Neural progenitor cell (in vitro differentiated cells): ENCODE measurements at places on chromosomes 5 and 9.

DNA sequence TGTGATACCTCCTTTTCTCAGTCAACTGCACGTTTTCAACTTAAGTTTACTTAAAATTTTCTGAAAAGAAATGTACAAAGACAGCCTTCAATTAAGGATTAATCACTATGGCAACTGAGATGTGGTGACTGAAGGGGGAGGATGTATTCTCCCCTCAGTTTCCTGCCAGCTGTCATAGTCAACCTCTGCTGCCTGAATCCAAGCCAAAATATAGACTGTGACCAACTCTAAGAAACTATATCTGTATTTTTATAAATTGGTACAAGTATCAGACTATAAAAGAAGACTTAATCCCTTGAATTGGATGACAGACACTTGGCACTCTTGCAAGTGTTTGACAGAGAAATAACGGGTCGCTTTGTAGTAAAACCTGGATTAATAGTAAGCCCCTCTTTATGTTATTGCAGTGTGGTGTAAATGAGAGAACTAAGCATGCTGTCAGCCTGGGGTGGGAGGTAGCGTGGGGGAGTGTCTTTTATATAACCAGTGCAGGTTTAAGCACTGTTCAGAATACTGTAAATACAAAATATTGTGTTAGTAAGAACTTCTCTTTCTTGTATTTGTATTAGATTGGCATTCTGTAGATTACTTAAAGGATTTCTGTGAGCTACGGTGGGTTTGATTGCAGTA lies 106.4 kb downstream of the ERCC6L2 start:
- DNase-seq = peak; percentile 80

DNA sequence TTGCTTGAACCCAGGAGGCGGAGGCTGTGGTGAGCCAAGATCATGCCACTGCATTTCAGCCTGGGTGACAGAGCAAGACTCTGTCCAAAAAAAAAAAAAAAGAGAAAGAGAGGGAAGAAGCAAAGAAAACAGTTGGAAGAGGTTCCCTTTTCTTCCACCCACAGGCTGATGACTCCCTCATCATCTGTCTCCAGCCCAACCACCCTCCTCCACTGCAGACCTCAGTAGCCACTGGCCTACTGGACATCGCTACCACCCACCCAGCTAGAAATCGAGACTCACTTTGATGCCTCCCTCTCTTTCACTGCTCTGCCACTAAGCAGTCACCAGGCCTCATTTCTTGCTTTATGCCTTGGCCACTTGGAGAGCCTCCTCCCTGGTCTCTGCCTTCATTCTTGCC lies 71.2 kb downstream of the NIPSNAP3B start:
- no peak for DNase-seq

- DNase-seq = no peak
These were observed 73.3 kb downstream of the INSL6 start for GRCh38 chr9:5112109-5112592.

- DNase-seq = peak; percentile 37
These were observed 25.6 kb downstream of the STC2 start for GRCh38 chr5:173302546-173303155.

- DNase-seq = no peak
These were observed 280.2 kb downstream of the CDH12 start for GRCh38 chr5:22572941-22573340.

- no peak for DNase-seq
These were observed 15.8 kb upstream of the FABP6 start for GRCh38 chr5:160213537-160213936.

DNA sequence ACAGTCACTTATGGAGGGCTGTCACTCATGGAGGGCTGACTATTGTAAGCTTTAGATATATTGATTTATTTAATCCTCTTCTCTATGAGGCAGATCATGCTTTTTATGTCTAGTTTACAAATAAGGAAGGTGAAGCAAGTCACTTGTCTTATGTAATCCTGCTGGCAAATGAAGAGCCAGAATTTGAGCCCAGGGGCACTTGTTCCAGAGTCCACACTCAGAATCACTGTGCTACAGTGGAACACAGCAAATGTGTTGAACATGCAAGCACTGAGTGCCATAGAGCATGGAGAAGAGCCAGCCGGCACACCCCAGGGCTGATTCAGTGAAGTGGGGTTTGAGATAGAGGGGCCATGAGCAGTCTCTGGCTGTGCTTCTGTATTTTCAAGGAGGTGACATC lies 326.6 kb downstream of the MARCHF11 start:
- no peak for DNase-seq

- DNase-seq = no peak
These were observed 32.5 kb downstream of the GLT6D1 start for GRCh38 chr9:135606885-135607259.

GRCh38 chr9:98330831-98331230 lies 75.4 kb upstream of the TBC1D2 start:
- DNase-seq = no peak

GRCh38 chr9:113644321-113644720 lies 180.8 kb downstream of the RGS3 start:
- DNase-seq = no peak

GRCh38 chr5:167653645-167654106 lies 637.8 kb upstream of the WWC1 start:
- no peak for DNase-seq

DNA sequence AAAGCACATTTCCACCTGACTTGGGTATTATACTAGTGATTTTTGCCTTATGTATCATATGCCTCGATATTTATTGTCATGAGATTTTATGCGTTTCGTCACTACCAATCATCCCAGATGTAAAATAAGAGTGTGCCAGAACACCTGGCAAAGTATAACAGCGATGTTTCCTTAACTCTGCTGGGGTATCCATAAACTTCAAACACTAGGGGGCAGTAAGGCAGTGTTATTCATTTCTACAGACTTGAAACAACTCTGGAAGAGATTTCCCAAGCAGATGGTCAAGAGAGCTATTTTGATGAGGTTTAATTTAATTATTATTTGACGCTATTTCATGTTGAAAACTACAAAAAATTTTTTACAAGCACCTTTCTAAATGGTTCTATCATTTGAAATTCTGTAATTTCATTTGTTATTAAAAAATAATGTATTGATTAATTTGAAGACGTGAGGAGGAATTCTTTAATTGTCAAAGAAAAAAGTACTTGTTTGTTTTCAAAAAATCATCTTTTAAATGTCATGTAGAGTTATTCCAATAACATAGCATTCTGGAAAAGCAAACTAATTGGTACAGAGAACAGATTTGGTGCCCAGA lies 388.5 kb upstream of the CTNND2 start:
- peak; percentile 70 for DNase-seq

DNA sequence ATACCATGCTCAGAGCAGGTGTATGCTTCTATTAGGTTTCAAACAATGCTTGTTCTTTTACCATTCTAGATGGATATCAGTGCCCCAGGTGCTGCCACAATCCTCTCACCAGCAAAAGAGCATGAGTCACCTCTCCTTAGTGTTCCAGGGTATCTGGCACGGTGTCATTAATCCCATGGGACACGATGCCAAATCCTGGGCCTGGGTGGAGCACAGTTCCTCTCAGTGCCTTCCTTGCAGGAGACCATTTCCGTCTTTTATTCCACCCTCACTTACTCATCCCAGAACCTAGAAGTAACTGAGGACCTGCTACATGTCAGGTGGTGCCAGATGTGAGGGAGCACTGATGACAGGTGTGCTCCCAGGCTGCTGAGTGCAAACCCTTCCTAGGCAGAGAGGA lies 1.3 kb upstream of the OR13J1 start:
- DNase-seq = no peak

DNA sequence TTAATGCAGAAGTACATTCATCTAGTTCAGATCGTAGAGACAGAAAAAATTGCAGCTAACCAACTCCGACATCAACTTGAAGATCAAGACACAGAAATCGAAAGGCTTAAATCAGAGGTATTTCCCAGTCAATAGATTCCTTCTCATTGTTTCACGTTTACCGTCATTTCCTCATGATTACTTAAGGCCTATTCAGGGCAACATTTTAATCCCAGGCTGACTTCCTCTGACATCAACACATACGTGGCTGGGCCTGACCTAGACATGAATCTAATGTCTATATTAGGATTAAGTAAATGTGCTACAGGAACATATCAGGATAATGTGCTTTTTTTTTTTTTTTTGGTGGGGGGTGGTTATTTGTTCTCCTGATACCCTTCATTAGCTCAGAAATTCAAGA lies 107.9 kb downstream of the RASGRF2 start:
- DNase-seq = no peak

- DNase-seq = no peak
These were observed 7.8 kb downstream of the ECSCR start for GRCh38 chr5:139454568-139455290.

DNA sequence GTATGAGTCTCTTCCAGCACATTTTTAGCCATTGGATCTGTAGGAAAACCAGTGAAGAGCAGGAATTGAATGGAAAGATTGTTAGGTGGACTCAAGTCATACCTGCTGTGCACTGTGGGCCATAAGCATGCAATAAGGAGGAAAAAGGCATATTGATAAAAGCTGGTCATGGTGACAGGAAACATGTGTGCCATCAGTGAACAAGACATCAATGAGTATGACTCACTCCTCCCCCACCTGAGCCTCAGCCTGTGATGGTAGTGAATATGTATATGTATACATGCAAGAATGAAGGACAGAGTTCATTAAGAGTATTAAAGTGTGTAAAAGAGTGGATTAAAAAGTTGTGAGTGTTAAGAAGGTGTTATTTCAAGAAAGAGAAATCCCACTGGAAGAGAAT lies 164.5 kb downstream of the TMEM38B start:
- DNase-seq = no peak

DNA sequence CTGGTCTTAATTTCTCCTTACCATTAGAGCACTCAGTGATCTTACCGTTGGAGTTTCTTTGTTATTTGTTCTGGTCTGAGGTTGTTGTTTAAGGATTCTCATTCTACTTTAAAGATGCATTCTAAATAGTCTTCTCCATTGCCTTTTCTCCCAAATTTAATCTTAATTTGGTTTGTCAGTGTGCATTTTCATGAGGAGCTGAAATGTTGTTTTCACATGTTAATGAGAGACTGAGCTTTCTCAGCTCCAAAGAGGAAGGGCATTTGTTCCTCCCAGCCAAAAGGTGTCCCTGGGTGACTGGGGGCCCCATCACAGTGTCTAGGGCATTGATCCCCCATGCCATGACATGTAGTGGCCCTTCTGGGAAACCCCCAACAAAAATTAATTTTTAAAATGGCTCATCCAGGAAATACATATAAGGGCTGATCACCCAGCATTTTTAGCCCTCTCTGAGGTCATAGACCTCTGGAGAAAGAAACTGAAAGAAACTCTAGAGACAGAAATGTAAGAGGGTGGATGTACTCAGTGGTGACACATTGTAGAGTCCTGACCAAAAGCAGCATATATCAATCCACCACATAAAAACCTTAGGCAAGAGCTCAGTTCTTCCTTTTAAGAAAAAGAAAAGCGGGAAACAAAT lies 240.4 kb upstream of the RAI14 start:
- DNase-seq = no peak

DNA sequence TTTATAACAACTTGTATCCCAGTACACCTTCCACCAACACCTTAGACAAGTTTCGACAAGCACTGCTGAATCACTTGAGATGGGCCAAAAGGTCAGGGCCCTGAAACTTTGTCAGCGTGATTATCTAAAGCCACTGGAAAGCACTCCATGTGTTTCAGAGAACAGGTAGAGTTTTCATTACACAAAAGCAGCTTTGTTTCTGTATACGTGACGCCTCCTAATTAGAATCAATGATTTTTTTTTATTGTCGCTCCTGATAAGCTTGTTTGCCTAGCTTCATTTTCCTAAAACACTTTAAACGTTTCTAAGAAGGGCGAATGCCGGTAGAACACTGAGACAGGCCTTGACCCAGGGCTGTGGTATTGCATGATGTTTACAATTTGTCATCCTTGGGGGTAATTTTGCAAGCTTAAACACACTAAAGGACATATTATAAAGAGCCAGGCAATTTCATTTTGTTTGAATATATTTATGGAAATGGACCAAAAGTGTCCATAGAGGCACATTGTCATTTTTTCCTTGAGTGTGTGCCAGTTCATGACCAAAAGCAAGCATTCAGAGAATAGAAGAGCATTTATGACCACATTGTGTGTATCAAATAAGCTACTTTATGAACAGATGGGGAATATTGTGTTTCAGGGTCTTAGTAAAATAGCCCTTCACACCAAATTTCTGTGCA lies 193.6 kb downstream of the GLIS3 start:
- no peak for DNase-seq

- DNase-seq = no peak
These were observed 484.1 kb upstream of the SEMA6A start for GRCh38 chr5:117058740-117059139.

- DNase-seq = no peak
These were observed 110.9 kb downstream of the ESM1 start for GRCh38 chr5:54874337-54875021.

GRCh38 chr9:113844466-113844865 lies 31.6 kb upstream of the ZNF618 start:
- no peak for DNase-seq

DNA sequence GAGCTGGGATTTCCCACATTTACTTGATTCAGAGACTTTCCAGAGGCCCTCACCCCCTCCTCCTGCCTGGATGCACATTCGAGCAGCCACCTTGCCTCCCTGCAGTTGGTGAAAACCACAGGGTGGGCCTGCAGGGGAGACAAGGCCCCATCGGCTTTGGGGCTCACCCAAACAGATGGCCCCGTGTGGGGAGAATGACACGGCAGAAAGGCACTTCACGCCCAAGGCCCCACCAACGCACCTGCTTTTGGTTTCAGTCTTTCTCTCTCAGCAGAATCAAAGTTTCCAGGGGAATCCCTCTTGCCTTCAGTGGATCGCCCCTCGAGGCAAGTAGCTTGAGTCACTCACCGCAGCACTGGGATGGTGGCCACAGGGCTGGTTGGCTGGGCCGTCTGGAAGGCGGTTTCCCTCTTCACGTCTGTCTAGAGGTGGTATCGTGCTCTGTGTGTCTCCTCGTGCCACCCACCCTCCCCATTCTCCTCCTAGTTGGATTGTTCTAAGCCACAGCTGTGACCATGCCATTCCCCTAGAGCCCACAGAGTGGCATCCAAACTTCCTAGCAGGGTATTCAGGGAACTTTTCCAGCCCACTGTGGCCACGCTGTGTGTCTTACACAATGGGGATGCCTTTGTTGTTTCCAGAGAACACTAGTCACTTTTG lies 31.8 kb downstream of the SEC61B start:
- peak; percentile 38 for DNase-seq

GRCh38 chr9:124000784-124001457 lies 10.6 kb upstream of the LHX2 start:
- DNase-seq = peak; percentile 95

DNA sequence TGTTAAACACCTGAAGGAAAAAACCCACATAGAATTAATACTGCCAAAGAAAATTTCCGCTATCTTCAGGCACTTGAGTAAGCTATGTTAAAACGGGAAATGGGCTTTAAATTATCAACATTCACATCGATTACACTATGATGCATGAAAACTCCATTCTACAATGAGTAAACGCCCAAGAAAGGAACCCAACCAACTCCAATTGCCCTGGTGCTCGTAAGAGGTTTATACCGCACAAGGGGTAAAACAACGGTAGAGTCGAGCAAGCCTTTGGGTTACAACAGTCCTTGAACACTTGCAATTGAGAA lies 1.0 kb downstream of the AGTPBP1 start:
- no peak for DNase-seq

GRCh38 chr5:50744776-50745175 lies 78.3 kb downstream of the PARP8 start:
- no peak for DNase-seq
